ENCODE measurements at places on chromosomes 5 and 9.

DNA sequence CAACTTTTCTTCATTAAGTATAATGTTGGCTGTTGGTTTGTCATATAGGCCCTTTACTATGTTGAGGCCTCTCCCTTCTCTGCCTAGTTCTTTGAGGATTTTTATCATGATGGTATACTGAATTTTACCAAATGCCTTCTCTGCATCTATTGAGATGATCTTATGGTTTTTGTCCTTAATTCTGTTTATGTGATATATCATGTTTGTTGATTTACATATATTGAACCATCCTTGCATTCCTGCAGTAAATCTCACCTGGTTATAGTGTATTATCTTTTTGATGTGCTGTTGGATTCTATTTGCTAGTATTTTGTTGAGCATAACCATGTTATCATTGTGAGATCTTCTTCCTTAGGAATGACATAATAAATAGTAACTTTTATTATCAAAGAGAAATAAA is 362.9 kb downstream of the CCDC171 start:
- no peak for DNase-seq

GRCh38 chr9:29668732-29669131 is 2095.5 kb upstream of the C9orf72 start:
- DNase-seq = no peak

- no peak for DNase-seq
Observed at GRCh38 chr5:33888587-33888986, 3.2 kb downstream of the ADAMTS12 start.

- DNase-seq = peak; percentile 97
Observed at GRCh38 chr9:121725008-121725775, 73.8 kb downstream of the DAB2IP start.

- no peak for DNase-seq
Observed at GRCh38 chr5:38888041-38888440, 42.2 kb downstream of the OSMR start.

DNA sequence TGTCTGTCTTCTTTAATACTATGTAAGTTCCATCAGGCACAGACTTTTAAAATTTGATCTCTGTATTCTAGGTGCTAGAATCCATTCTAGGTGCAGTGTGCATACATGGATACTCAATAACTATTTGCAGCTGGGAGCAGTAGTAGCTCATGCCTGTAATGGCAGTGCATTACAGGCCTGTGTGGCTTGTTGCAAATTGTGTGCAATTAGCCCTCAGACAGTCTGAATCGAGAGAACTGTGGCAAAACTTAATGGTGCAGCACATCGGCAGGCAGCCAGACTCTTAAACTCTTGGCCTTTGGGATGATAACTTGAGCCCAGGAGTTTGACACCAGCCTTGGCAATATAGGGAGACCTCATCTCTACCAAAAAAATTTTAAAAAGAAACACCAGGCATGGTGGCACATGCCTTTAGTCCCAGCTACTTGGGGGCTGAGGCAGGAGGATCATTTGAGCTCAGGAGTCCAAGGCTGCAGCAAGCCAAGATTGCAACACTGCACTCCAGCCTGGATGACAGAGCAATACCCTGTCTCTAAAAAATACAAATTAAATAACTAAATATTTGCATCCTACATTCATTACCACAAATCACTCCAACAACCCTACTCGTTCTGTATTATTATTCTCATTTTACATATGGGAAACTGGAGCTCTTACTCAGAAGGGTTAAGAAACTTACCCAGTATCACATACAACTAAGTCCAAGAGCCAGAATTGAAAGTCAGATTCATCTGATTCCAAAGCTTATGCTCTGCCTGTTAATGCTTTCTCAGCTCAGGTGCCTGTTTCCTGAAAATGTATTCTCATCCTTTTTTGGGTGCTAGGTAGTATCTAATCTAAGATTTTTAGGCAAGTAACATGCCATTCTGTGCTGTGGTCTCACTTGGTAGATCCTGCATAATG is 30.1 kb downstream of the PRKACG start:
- no peak for DNase-seq

DNA sequence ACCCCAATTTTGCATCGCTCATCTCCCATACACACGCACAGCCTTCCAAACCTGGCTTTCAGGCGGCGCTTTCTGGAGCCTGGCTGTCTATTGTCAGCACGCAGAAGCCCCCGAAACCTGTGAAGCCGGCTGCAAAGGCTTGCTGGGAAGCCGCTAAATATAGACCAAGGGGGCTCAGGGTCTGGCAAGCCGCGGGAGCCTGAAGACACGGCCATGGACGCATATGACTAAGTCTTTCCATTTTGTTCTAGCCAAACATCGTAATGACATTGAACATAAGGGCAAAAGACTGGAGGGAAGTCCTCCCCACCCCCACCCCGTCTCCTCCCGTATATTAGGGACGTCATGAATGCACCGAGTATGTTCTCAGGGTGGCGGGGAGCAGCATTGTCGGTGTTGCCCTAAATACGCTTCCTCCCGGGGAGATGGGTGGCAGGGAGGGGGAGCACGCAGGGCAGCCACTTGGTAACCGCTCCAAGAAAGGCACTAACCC is 1.1 kb downstream of the CTNND2 start:
- DNase-seq = no peak

DNA sequence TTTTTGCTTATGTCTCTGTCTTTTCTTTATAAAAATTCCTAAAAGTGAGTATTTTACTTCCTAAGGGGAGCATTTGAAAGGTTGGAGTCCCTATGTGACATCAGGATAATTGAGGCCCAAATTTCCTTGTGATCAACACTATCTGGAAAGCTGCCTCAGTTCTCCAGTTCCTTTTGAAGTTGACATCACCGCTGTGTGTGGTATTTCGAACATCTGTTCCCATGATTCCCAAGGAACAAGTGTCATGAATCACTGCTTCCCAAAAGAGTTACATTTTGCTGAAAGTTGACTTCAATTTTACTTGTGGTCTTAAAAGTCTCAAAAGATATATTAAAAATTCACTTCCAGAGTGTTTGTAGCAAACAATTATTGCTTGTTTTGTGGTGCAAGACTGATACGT is 452.1 kb upstream of the RGMB start:
- no peak for DNase-seq

DNA sequence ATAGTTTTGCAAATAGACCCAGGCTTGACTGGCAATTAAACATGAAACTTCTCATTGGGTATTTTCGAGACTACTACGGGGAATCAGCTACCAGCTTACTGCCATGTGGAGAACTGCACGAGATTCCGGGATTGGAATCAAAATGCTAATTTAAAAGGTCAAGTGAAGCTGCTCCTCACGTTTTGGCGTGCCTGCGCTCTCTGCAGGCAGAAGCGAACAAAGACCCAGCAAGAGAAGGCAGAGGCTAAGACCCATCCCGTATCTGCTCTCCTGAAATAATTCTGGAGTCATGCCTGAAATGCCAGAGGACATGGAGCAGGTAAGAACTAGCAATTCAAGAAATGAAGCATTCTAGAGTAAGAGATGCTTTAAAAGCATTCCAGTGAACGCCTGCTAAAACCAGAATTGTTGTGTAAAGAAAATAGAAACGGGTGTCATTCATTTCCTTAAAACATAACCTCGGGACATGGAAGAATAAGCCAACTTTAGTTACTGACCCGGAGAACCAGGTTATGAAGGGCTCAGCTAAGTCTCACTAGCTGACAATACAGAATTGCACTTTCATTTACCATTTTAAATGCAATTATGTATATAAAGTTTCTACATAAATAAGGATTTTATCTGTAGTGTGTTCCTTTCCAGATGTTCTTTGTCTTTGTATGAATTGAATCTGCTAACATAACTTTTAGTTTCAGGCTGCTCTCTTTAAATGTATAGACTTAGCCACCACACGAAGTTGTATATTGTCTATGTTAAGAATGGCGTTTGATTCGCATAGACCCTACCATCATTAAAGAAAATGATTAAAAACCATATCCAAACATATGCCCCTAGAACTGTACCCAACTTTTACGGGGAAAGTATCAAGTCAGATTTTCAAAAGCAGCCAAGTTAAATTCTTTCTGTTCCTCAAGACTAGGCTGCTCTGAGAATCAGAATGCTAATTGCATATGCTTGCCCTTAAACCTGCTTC is 2.0 kb upstream of the MAT2B start:
- DNase-seq = peak; percentile 73

- no peak for DNase-seq
Observed at GRCh38 chr9:2679011-2679410, 38.3 kb upstream of the KCNV2 start.

GRCh38 chr9:128254855-128255759 is 20.7 kb downstream of the GOLGA2 start:
- peak; percentile 83 for DNase-seq
